Stimulated activated CD4-positive, alpha-beta T cell treated with anti-CD3 and anti-CD28 coated beads, Interleukin-1b, Interleukin-23, amount 100 ng/mL, for 1 hour (primary cell): ENCODE measurements at places on chromosomes 3 and 15.

GRCh38 chr3:108713816-108714215 lies 43.4 kb downstream of the RETNLB start:
- no peak for DNase-seq

GRCh38 chr3:196016059-196016458 lies 65.8 kb downstream of the TFRC start:
- no peak for DNase-seq

DNA sequence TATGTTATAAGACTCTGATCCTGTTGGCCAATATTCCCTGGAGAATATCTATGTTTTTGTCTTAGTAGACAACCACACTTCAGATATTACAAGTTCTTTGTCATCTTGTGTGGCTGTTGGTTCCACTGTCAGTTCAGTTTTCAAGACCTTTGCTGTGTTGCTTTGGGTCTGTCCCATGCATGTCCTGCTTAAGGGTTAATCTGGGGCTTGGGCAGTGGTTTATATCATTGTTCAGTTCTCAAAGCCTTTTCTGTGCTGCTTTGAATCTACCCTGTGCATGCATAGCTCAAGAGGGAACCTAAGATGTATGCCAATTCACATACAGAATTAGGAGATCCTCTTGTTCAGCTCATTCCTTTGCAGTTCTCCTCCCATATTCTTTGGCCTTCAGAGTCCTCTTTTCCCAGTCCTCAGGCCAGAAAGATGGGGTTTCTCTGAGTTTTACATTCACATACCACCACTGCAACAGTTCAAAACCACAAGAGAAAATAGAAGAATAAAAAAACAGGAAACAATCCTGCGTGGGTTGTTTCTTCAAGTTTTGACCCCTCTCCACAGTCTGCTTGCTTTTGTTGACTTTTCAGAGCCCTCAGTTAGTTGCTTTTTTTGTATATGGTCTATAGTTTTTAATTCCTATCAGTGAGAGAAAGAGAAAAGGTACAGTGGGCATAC lies 21.6 kb downstream of the BUB1B start:
- no peak for DNase-seq

- no peak for DNase-seq
Measured at GRCh38 chr3:151440940-151441339, 19.9 kb downstream of the IGSF10 start.

GRCh38 chr15:82312586-82313349 lies 36.5 kb downstream of the GOLGA6L10 start:
- no peak for DNase-seq

DNA sequence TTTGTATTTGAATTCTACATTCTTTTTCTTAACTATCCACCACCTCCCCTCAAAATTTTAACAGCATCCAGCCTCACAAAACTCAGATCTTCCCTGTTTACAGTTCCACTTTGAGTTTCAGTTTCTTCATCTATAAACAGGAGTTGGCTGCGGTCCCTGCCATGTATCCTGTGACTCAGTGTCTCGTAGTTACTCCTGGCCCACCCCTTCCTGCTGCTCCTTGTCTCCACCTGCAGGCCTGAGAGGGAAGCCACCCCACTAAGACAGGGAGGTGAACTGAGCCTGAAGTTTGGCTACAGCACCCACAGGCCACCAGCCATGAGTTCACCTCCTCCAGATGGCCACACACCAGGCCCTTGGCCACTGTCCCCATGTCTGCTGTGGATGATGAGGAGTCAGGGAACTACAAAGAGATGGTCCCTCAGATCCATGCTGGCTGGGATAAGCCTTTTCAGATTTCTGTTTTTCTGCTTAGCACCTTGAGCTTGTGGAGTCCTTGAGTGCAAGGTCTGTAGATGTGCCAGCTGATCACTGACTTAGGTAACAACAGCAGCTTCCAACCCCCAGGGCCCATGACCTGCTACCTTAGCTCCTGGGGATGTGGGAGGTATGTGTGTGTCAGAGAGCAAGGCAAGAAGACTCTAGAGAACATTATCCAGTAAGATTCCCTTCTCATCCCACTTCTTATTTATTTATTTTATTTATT lies 37.5 kb downstream of the CD86 start:
- no peak for DNase-seq

- no peak for DNase-seq
Measured at GRCh38 chr15:82613747-82614146, 33.4 kb downstream of the CPEB1 start.

DNA sequence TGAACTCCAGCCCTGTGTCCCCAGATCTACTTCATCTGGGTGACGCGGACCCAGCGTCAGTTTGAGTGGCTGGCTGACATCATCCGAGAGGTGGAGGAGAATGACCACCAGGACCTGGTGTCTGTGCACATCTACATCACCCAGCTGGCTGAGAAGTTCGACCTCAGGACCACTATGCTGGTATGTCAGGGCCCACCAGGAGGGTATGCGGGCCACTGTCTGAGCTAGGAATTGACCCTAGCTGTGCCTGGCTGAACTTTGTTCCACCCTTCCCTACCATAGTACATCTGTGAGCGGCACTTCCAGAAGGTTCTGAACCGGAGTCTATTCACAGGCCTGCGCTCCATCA lies 24.3 kb downstream of the SHF start:
- no peak for DNase-seq

GRCh38 chr3:72185549-72186399 lies 400.8 kb upstream of the PROK2 start:
- no peak for DNase-seq

DNA sequence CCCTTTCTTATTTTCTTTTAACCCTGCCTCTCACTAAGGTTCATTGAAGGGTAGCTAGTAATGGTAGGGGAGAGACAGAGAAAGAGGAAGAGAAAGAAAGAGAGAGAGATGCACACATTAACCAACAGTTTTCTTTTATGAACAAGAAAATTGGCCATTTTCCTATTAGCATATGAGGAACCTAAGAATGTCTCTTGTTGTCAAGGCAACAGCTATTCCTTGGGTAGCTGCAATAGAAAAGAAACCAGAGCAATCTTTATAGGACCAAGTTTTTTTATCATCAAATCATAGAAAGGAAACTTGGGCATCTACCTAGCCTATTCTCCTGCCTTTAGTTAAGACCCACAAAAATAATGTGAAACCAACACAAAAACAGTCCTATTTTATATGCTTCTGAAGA lies 15.0 kb upstream of the CCDC39 start:
- no peak for DNase-seq

DNA sequence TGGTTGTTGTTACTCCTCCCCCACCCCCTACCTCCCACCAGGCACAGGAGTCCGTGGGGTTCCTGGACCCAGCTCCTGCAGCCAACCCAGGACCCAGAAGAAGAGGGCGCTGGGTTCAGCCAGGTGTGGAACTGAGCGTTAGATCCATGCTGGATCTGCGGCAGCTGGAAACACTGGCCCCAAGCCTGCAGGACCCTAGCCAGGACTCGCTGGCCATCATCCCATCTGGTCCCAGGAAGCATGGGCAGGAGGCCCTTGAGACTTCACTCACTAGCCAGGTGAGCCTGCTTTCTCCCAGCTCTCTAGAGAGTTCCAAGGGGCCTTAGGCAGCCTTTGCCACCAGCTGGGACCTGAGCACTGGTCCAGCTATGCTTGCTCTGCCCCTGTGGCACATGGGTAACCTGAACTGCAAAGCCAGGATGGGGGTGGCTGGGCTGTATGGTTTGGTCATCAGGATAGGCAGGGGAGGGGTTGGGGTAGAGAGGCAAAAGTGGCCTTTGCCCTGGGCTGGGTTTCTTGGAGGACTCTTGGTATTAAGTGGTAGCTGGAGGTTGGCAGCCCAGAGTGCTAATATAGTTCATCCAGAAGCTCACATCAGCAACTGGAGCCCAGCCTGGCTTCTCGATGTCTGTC lies 7.0 kb upstream of the JMJD7 start:
- no peak for DNase-seq
